ENCODE measurements at places on chromosomes 7 and 10.

GRCh38 chr7:128915271-128915819 is 4.8 kb upstream of the KCP start:
- DNase-seq: no peak

DNA sequence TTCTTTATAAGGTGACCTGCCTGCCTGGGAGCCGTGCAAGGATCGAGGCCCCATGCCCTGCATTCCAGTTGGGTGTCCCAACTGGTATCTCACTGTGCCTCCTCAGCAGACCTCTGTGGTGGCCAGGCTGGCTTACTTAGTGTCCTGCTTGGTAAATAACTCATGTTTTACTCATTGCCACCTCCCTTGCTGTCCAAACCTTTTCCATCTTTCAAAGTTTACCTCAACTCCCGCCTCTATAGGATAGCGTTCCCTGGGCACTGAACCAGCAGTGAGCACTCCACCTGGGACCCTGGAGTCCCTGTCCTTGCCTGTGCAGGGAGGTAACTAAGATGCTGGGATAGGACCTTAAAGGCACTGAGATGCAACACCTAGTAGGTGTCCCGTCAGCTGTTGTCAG is 33.6 kb downstream of the SLC18A2 start:
- DNase-seq: no peak

- DNase-seq: no peak
These were observed 156.0 kb downstream of the ZNF33B start for GRCh38 chr10:42482411-42482810.

DNA sequence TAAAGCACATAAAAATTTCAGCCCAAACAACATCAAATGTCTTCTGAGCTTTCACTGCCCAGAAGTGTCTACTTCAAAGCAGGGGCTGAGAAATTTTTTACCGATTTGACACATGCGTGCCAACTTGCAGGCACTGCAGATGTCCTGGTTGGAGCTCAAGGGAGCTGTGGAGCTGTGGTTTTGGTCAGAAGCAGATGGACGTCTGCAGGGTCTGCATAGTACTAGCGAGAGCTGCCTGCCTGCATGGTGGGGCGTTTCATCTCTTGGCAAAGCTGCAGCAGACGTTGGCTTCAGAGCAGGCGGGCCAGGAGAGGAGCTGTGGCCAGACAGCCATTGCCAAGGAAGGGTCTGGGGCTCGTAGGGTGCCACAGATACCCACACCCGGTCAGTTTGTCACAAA is 296.7 kb downstream of the GLRX3 start:
- DNase-seq: no peak

- no peak for DNase-seq
These were observed 167.7 kb upstream of the MKLN1 start for GRCh38 chr7:131159961-131160361.

Measured in NCI-H460 (cell line).